ENCODE measurements at places on chromosomes 4 and X.

- DNase-seq: no peak
These were observed 227.3 kb upstream of the CENPE start for GRCh38 chr4:103425406-103425805.

GRCh38 chrX:77502951-77503525 is 55.8 kb downstream of the FGF16 start:
- no peak for DNase-seq

DNA sequence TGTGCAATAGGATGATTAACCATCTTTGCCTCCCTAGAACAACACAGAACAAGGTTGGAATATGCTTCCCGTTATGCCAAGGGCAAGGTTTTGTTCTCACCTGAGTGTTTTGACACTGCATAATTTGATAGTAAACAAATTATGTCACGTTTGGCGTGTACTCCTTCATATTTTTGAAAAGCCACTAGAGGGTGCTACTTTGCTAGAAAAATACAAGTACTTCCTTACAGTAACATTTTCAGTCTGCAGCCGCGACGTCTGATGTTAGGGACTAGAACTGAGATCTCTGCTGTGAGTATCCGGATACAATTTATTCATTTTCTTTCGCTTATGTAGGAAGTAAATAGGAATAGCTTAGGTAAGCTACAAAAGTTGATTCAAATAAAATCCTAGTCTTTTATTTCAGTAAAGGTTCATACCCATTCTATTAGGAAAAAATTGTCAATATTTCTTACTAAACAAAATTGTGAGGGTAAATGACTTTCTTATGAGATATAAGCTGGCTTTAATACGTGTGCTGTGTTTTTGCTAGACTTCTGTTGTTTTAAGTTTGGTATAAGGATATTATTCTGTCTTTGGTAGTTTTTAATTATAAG is 181.1 kb upstream of the WDFY3 start:
- peak; percentile 52 for DNase-seq

- no peak for DNase-seq
These were observed 396.7 kb downstream of the FSTL5 start for GRCh38 chr4:161767116-161767515.

GRCh38 chr4:168797194-168797593 is 212.9 kb downstream of the CBR4 start:
- DNase-seq: no peak

- no peak for DNase-seq
These were observed 203.9 kb downstream of the SH3BGRL start for GRCh38 chrX:81405781-81406180.

DNA sequence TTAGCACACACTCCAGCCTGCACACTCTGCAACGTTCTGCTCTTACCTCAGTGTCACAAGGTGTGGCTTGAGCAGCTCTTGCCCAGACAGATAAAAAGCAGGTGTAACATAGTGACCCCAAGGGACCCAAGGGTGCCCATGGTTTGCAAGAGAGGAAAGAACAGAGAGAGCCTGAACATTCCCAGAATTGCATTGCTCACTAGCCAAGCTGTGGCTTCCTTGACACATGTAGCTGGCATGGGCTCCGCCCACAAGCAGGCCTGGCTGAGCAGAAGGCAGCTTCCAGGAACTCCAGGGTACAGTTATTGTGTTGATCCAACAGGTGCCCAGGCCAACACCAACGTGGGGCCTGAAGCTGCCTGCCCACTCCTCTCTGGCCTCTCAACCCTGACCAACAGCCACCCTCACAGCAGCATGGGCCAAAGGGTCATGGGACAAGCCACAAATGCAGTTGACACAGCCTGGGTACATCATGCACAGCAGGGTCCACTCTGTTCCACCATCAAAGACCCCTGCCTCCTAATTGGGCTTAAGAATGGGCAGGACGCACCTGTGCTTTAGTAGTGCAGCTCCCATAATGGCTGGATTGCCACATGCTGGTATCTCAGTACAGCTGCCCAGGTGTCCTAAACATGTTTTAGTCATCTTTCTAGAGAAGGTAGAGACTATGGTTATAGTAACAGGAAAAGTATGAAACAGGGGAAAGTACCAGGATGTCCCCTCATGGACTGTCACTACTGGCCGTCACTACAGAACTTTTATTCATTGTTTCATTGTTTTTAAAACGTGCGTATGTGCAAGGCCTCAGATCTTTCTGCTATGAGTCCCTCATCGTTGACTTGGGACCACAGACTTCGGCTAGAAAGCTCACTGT is 73.7 kb upstream of the ACSL1 start:
- no peak for DNase-seq

DNA sequence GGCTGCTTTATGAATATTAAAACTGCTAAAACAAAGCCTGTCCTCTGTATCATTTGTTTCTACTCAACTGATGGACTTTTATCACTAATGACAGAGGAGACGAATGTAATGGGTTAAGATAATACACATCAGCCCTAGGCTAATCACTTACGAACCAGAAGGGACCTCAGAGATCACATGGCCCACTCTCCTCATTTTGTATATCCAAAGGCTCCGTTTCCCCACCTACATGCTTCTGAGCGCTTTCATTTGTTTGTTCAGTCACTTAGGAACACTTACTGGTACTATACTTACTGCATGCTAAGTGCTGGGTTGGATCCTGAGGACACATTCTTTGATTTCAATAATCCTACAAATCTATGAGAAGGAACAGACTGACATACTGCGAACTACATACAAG is 169.3 kb downstream of the CEP135 start:
- DNase-seq: no peak

- no peak for DNase-seq
These were observed 397.5 kb upstream of the PPP1R2C start for GRCh38 chrX:43175434-43175833.

- DNase-seq: no peak
These were observed 36.1 kb upstream of the CORIN start for GRCh38 chr4:47873877-47874541.

- no peak for DNase-seq
These were observed 452.1 kb upstream of the BOD1L1 start for GRCh38 chr4:14079601-14080000.

DNA sequence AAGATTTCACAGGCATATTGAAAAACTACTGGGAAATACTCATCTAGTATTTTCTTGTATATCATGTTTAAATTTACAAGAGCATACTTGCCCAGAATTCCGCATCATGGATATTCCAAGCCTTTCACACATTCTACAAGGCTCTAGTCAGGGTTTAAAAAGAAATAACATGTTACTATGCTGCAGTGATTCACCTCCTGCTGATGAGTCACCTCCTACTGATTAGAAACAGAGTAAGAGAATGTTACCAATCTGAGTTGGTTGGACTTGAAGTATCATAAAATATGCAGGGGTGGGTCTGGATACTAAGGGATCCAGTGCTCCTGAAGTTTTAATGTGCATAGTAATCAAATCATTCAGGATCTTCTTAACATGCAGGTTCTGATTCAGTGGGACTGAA is 192.0 kb upstream of the ANK2 start:
- no peak for DNase-seq

- no peak for DNase-seq
These were observed 12.7 kb downstream of the MAD2L1 start for GRCh38 chr4:120053911-120054310.

- no peak for DNase-seq
These were observed 13.2 kb downstream of the EFHC2 start for GRCh38 chrX:44330227-44330626.

DNA sequence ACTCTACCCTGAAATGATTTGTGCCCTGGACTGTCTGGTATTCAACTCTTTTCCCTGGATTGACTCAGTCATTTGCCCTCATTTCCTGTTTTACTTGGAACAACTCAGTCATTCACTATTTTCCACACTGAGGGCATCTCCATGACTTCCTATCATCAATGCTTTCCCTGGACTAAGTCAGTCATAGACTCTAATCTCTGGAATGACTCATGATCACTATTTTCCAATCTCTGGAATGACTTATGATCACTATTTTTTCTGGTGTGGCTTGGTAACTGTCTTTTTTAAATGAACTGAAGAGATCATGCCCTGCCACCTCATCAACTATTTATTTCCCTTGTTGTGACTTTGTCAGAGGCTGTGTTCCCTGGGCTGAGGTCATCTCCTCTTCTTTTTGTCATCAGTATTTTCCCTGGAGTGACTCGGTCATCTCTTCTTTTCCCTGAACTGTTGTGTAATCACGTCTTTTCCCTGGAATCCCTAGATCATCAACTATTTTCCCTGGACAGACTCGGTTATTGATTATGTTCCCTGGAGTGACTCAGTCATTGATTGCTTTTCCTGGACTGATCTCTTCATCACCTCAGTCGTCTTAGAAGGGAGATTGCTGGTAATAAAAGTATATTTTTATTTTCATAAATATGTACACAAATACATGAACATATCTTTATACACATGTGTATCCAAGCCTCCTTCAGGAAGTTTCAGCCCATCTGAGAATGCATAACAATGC is 327.1 kb upstream of the VCX start:
- DNase-seq: no peak

Data from GM13976 (cell line).